Esophagus muscularis mucosa (tissue), 4 donors: ENCODE measurements at places on chromosomes 1 and 21. TPM values are rescaled to one million over a fixed set of nuclear protein-coding genes. Genes with fewer than 3 reads are reported as not detected.

Gene BMP8A
- total RNA-seq: 1.8 TPM

Gene LRRC71
- not detected for total RNA-seq

Gene CELA2B
- not detected for total RNA-seq

Gene MFAP2
- 8.3 TPM for total RNA-seq

Gene HSPB7
- 214 TPM for total RNA-seq

Gene SPRR3
- total RNA-seq: 1.6 TPM

Gene OR2T2
- not detected for total RNA-seq

Gene USH2A
- total RNA-seq: under 0.01 TPM

Gene OR2L8
- total RNA-seq: not detected

Gene ADORA3
- total RNA-seq: 4.9 TPM

Gene THRAP3
- total RNA-seq: 112 TPM

Gene ELAPOR1
- 0.34 TPM for total RNA-seq

Gene FOXD3
- 7.0 TPM for total RNA-seq

Gene A3GALT2
- not detected for total RNA-seq

Gene POU2F1
- total RNA-seq: 12.0 TPM

Gene FCGR1A
- total RNA-seq: 3.4 TPM

Gene FCAMR
- not detected for total RNA-seq

Gene ANKRD34A
- total RNA-seq: 1.2 TPM

Gene C1orf116
- 0.17 TPM for total RNA-seq

Gene C8B
- total RNA-seq: not detected

Gene MEF2D
- 108 TPM for total RNA-seq

Gene NHLH1
- not detected for total RNA-seq

Gene TMEM201
- total RNA-seq: 8.2 TPM

Gene NBPF10
- 0.69 TPM for total RNA-seq

Gene KPRP
- total RNA-seq: not detected

Gene TLCD4
- 8.4 TPM for total RNA-seq

Gene TEX38
- total RNA-seq: not detected

Gene KRTAP10-10
- total RNA-seq: not detected

Gene HES3
- not detected for total RNA-seq

Gene PM20D1
- total RNA-seq: not detected

Gene PPFIA4
- 0.42 TPM for total RNA-seq
